Ovary (tissue), 10 donors: ENCODE measurements at places on chromosomes 2 and 18. TPM values are rescaled to one million over a fixed set of nuclear protein-coding genes. Genes with fewer than 3 reads are reported as not detected.

- DNase-seq, result no peak
Measured at GRCh38 chr2:133553838-133554408, 14.3 kb downstream of the NCKAP5 start.

DNA sequence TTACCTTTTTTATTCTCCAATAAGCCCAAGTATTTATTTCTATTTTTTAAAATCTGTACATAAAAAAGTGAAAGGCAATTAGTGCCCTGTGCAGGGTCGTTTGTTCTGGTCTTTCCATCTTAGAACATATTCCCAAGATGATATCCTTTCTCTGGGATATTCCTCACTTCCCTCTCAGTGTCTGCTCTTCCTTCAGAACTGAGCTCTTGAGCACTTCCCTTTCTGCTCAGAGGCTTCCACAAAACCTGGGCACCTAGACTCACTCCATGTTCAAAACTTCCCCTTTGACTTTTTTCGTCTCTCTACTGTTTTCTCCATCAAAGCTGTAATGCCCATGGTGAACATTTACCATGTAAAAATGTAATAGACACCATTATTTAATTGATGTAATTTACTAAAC is 296.5 kb upstream of the TCF4 start:
- no peak for DNase-seq

DNA sequence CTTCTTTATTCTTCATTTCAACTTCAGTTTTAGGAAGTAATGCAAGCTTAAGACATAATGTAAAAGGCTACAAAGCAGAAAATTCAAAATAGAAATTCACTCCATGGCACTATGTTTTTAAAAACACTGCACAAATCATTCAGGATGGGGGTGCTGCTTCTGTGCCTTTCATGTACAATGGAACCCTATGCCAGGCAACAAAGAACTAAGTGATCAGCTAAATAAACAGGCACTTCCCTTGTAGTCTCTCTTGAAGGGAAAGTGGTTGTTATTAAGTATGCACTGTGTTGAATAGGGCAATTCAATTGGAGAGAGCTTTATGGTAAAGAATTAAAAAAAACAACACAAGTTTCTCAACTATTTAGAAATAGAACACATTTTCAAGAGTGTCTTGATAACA is 10.9 kb upstream of the ERBB4 start:
- no peak for DNase-seq

DNA sequence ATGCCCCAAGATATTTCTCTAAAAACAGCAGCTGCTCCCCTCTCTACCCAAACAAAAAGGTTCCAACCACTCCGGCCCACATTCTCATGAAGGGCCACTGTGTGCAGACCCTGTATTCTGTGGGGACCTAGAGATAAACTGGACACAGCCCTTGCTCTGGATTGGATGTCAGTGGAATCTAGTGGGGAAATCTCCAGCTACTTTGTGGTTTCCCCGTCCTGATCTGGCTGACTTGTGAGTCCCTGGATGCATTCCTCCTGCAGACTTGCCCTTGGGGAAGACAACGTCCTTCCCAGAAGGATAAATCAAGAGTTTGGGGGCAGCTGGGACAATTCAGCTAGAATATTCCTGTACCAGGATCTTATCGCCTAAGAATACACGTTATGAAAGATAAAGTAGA is 151.1 kb downstream of the FSHR start:
- DNase-seq, result no peak

GRCh38 chr18:63590373-63590772 is 3.2 kb downstream of the SERPINB13 start:
- no peak for DNase-seq

DNA sequence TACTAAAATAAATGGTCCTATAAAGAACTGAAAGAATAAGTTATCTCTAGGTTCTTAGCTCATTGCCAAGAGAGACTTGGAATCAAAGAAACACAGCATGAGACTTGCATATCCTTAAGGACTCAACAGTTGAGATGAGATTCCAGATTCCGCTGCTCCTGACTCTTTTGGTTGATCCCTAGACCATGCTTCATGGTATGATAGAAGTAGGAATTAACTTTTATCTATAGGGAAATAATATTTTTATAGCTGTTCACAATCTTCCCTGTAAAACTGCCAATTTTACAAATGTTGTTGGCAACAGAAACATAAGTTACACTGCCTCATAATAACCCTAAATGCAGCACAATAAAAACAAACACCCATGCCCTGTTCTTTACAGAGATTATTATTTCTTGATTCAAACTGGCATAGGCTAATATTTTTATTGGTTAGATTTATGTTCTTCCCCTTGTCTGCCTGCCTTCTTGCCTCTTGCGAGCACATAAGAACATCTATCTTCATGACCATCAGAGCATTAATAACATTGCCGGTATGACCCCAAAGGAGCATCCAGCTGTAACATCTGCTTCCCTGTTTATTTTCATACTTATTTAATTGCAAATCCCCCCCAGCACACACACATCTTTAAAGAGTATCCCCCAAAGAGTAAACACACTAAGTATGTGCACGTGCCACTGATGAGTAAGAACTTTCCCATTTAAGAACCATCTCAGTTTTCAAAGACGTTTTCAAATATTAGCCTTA is 735.7 kb upstream of the SLC8A1 start:
- no peak for DNase-seq

DNA sequence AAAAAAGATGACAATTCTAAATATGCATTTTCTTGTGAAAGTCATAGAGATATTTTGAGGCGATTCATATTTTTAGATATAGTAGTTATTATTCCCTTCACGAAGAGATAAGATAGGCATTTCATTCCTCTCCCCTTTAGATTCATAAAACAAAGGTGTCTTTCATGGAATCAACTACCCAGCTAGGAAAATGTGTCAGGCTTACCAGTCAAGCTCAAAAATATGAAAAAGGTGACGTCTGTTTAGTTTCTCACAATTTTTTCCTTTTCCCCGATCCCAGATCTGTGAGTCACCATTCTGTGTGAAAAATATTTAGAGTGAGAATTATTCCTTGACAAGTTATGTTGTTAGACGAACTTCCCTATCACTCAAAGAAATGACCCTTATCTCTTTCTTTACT is 95.4 kb upstream of the FN1 start:
- DNase-seq, result no peak

- no peak for DNase-seq
Measured at GRCh38 chr2:235713189-235713588, 219.3 kb downstream of the AGAP1 start.

- peak; percentile 56 for DNase-seq
Measured at GRCh38 chr2:200156166-200156835, 150.2 kb upstream of the SPATS2L start.

- no peak for DNase-seq
Measured at GRCh38 chr18:58042826-58043490, 1.1 kb upstream of the NEDD4L start.

DNA sequence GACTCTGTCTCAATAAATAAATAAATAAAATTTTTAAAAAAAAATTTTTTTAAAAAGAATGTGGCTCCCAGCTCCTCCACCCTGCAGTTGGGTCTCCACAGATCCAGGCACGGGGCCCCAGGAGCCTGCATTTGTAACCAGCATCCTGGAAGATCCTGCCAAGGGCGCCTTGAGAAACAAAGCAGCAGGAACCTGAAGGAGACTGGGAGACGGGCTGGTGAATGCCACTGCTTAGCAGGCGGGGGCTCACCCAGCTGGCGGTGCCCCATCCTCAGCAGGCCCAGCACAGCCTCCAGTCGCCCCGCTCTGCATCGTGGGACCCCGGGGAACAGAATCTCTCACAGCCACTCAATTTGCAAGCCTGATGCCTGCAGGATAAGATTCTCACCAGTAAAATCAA is 187.5 kb upstream of the SALL3 start:
- DNase-seq, result no peak

GRCh38 chr18:31590570-31590969 is 1.1 kb upstream of the TTR start:
- no peak for DNase-seq

- DNase-seq, result no peak
Measured at GRCh38 chr2:126846241-126846640, 52.4 kb upstream of the TEX51 start.

DNA sequence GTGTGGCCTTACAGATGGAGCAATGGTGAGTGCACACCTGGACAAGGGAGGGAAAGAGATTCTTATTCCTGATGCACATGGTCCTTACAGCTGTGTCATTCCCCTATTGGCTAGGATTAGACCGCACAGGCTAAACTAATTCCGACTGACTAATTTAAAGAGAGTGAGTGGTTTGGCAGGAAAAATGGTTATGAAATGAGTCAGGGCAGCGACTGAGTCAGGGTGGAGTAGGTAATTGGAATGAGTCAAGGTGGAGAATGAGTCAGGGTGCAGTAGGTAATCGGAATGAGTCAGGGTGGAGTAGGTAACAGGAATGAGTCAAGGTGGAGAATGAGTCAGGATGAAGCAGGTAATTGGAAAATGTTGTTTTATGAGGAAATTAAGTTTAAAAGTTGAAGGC is 1353.7 kb upstream of the LRRTM1 start:
- no peak for DNase-seq

DNA sequence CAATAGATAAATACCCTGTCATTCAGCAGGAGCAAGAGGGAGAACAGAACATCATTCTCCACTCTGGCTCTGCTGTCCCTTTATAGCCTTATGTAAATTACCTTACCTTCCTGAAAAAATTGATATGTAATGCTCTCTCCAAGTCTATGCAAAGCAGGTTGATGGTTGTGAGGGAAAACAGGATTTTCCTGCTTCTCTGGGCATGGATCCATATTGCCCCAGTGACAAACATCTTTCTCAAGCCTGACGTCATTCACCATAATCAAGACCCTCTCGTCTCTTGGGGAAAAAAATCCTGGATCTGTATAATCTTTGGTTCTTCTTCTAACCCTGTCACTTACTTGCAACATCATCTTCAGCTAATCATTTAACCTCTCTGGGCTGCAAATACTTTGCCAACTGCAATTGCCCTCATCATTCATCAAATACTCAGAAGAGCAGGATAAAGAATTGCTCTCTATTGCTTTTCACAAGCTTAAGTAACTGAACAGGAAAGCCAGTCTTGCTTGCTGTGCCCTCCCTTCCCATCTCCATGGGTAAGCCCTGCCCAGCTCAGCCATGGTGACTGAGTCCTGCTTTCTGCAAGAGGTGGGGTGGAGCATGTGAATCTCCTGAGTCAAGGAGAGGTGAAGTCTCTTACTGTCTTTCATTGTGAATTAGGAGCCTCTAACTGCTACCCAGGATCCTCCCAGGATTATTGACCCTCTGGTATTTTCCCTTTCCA is 123.7 kb upstream of the KLF7 start:
- DNase-seq, result no peak

EHD3 gene
- polyA plus RNA-seq, result 10.6 TPM

SCG2 gene
- polyA plus RNA-seq, result 3.6 TPM

CRYGC gene
- polyA plus RNA-seq, result not detected

KHK gene
- polyA plus RNA-seq, result 2.7 TPM
